ENCODE measurements at places on chromosomes 13 and 19.

DNA sequence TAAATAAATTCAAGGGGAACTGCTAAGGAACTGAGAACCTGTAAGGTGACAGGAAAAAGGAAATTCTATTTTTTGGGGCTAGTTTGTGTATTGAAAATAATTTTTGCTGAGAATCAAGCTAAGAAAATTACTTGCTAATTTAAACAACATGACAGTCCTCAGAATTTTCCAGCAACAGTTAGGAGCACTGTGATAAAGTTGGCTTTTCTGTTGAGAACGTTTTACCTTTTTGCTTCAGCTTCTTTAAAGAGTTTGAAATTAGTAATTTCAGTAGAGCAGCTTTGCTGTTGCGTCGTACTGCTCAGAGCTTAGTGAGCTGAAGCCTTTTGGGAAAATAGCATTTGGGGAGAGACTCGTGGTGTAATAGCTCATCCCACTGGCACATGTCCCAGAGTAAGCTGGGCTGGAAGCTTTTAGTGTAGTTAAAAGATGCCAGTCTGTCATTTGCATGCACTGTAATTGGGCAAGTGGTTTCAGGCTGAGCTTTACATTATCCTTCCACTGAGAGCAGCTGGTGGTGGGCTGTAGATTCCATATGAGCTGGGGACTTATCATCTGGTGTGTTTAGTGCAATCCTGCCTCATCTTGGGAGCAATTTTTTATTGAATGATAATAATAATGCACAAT, 69.8 kb downstream of the LRCH1 start:
- no peak for DNase-seq

- DNase-seq: no peak
These were observed 807.9 kb upstream of the ARGLU1 start for GRCh38 chr13:107375701-107376340.

- DNase-seq: no peak
These were observed 9.4 kb upstream of the KBTBD7 start for GRCh38 chr13:41203810-41204209.

DNA sequence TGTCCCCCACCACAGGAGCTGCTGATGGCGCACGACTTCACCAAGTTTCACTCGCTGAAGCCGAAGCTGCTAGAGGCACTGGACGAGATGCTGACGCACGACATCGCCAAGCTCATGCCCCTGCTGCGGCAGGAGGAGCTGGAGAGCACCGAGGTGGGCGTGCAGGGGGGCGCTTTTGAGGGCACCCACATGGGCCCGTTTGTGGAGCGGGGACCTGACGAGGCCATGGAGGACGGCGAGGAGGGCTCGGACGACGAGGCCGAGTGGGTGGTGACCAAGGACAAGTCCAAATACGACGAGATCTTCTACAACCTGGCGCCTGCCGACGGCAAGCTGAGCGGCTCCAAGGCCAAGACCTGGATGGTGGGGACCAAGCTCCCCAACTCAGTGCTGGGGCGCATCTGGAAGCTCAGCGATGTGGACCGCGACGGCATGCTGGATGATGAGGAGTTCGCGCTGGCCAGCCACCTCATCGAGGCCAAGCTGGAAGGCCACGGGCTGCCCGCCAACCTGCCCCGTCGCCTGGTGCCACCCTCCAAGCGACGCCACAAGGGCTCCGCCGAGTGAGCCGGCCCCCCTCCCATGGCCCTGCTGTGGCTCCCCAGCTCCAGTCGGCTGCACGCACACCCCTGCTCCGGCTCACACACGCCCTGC, 4.4 kb upstream of the NOP53 start:
- no peak for DNase-seq

DNA sequence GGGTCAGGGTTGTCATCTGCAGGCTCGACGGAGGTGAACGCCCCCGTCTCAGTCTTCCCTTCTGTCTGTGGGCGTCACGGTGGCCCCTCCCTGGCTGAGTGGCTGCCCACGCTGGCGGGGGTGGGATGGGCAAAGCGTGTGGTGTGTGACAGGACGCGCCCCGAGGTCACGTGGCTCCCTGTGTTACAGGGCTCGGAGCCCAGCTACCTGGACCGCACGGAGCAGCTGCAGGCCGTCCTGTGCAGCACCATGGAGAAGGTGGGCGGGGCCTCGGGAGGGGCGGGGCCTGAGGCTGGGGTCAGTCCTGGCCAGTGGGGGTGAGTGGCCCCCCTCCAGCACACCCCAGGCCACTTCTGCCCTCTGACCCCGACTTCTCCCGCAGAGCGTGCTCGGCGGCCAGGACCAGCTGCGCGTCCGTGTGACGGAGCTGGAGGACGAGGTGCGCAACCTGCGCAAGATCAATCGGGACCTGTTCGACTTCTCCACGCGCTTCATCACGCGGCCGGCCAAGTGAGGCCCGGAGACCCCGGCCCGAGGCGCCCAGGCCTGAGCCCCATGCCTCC, 6.3 kb upstream of the GRIN3B start:
- DNase-seq: no peak

GRCh38 chr13:74132776-74133656, 1.2 kb downstream of the KLF12 start:
- peak; percentile 44 for DNase-seq

DNA sequence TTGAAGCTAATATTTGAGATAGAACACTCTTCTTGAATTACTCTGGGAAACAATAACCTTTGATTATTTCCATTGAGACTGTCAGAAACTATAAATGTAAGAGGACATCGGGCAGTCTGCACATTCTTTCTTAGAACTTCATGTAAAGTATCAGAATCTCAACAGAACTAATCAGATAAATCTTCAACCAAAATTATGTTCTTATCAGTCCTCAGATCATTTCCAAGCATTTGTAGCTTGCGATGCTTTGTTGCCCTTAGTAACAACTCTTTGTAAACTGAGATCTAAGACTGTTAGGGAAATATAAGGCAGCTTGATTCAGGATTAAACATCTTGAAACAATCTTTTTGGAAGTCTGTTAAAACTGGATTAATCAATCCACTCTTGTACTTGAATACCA, 70.3 kb downstream of the FNDC3A start:
- DNase-seq: no peak

DNA sequence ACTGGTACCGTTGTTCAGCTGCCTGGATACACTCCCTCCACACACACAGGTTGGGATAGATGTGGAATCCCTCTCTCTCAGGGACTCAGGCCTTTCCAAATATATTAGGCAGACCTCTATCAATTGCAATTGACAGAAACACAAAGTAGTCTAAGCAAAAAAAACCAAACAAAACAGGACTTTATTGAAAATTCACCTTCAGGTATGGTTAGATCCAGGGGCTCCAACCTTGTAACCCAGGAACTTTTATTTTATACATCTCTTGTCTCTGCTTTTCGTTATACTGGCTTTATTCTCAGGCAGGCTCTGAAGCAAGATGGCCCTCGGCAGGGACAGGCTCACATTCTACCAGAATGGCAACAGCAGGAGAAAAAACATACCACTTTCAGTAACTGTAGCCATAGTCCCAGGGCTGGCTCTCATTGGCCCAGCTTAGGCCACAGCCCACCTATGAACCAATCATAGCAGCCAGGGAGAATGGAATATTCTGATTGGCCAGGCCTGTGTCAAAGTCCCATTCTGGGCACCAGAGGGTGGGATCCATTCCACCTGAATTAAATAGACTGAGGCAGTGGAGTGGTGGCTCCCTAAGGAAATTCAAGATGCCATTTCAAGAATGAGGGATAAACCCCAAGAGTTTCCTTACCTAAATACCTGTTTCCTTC, 13.1 kb upstream of the CEACAM19 start:
- DNase-seq: no peak

GRCh38 chr13:73111331-73111730, 52.5 kb downstream of the KLF5 start:
- no peak for DNase-seq

GRCh38 chr19:7000816-7001215, 20.4 kb downstream of the MBD3L2B start:
- no peak for DNase-seq

- no peak for DNase-seq
These were observed 98.7 kb upstream of the KLF5 start for GRCh38 chr13:72960114-72960513.

GRCh38 chr19:12946731-12947496, 1.3 kb downstream of the RAD23A start:
- DNase-seq: no peak

DNA sequence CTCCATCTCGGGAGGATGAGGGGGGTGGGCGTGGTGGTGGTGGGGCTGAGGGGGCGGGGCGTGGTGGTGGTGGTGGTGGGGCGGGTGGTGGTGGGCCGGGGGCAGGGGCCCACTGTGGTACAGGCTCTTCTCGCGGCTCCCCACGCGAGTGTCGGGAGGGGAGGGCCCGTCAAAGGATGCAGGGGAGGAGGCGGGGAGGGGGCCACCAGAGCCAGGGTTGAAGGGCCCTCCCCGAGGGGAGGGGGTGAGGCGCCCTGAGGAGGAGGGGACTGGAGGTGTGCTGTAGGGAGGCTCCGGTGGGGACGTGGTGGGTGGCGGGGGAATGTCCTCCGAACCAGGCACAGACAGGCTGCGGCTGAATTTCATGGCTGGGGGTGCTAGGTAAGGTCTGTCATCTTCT, 19.6 kb downstream of the C19orf81 start:
- no peak for DNase-seq

- DNase-seq: no peak
These were observed 17.4 kb upstream of the ATXN8OS start for GRCh38 chr13:70090036-70090723.

DNA sequence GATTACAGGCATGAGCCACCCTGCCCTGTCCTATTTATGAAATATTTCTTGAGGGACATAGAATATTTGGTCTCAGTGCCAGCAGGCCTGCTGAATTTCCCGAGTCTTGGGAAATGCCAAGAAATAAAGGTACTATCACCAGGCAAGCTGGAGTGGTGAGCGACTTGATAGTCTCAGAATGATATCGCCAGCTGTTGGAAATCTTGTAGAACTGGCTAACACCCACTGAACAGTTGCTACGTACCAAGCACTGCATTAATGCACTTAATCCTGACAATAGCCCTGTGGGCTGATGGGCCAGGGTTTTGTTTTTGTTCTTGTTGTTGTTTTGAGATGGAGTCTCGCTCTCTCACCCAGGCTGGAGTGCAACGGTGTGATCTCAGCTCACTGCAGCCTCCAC, 42.2 kb upstream of the MRI1 start:
- no peak for DNase-seq

GRCh38 chr19:16445238-16446107, 26.3 kb downstream of the EPS15L1 start:
- no peak for DNase-seq

DNA sequence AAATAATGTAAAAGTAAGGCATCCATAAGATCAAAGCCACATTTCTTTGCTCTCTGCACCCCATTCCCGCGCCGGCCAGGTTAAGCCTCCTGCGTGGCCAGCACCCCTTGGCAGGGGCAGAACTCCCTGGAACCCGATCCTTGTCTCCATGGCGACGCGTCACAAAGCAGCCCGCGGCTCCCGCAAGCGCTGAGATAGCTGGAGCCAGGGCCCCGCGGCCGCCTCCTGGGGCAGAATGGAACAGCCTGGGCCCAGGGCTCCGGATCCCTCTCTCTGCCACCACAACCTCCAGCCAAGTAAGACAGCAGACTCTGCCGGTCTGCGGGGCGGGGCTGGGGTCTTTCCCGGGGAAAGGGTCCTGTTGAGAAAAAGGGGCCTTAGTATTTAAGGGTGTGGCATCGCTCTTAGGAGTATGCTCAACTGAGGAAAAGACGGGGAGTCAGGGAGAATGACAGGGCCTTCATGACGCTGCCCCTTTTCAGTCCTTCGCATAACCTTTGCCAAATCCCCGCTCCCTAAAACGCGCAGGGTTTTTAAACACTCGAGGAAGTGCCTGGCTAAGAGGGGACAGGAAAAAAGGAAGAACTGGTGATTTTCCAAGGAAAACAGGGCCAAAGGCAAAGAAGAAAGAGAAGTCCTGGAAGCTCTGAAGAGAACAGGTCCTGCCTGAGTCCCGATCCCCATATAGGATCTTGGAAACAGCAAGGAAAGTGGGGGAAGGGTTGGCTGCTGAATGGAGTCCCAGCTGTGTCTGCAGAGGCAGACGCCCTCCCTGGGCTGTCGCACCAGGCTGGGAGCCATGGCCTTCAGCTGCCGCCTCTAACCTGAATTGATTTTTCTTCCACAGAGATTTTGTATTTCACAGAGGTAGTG, at the start of gene TEX26:
TSS of gene TEX26 (plus strand) at position 176 of the 873 bp plus-strand sequence. CDS start at position 236, 60 bp downstream.
- no peak for DNase-seq

GRCh38 chr13:78592584-78592983, 10.8 kb downstream of the POU4F1 start:
- DNase-seq: no peak

DNA sequence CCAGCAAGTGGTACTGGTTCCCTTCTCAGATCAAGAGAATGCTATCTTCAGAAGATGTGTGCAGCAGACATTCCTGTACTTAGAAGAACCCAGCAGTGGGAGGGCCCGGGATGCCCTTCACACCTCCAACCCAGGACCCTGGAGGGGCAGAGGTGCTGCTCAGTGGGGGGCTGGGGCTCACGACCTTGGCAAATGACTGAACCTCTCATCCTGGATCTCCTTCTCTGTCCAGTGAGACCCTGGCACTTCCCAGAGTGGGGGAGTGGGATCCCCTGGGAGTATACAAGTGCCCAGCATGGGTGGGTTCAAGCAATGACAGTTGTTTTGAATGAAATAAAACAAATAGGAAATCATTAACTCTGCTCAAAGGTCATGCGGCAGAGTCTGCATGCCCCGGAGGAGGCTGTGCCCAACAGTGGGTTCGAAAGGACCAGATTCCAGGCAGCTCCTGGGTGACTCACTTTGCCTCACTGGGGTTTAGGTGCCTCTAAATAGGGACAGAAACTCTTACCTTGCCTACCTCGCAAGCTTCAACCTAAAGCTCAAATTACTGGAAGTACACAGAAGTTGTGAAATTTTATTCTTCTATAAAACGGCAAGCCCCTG, 26.9 kb downstream of the GGACT start:
- no peak for DNase-seq

GRCh38 chr19:29678484-29679106, 13.3 kb downstream of the PLEKHF1 start:
- DNase-seq: no peak

DNA sequence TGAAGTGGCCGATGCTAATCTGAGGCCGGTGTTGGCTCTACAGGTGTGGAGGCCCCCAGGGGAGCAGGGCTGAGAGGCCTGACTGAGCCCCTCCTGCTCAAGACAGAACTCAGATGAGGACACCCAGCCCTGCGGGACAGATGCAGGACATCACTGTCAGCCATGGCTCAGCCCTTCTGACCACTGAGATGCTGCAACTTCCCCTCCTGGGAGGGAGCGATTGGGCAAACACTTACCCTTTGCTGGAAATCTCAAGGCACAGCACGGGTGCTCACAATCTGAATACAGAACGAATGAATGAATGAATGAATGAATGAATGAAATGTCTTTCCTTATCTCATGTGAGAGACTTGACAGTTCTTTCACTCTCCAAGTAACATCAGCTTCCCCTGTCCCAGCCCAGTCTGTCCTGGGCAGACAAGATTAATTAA, 3.5 kb upstream of the SIGLEC7 start:
- no peak for DNase-seq

GRCh38 chr19:16586991-16587832, 15.0 kb upstream of the SLC35E1 start:
- peak; percentile 42 for DNase-seq

- no peak for DNase-seq
These were observed 7.4 kb upstream of the TPP2 start for GRCh38 chr13:102589301-102589822.

DNA sequence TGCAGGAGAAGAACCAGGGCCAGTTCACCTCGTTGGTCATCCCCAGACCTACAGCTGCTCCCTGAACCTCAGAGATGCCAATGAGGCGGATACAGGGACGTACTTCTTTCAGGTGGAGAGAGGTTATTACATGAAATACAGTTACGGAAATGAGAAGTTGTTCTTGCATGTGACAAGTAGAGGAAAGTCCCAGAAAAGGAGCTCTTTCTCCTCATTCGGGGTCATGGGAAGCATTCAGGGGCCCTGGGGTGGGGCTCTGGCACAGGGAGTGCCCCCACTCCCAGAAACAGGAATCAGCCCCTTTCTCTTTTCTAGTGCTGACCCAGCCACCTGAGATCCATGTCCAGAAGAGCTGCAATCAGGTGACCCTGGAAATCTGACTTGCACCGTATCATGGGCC, 4.5 kb upstream of the SIGLEC9 start:
- no peak for DNase-seq

Data from T-helper 2 cell treated with Interferon-gamma antibody and Interleukin-4, amounts not matched to agents 5 μg/mL and 100 μg/mL, for 36 hours (primary cell).